ENCODE measurements at places on chromosomes 3 and 15. TPM values are rescaled to one million over a fixed set of nuclear protein-coding genes. Genes with fewer than 3 reads are reported as not detected.

Gene PATL2
- 25.5 TPM for total RNA-seq

Gene CCR9
- not detected for total RNA-seq

Gene KCNH8
- total RNA-seq = not detected

Gene EPHA3
- 0.12 TPM for total RNA-seq

Gene IL17RB
- 3.5 TPM for total RNA-seq

Gene SCAMP5
- total RNA-seq = 0.23 TPM

Gene INKA1
- 0.45 TPM for total RNA-seq

Gene SERINC4
- not detected for total RNA-seq

Gene CIDEC
- total RNA-seq = not detected

Gene MUC4
- total RNA-seq = 0.05 TPM

Gene CHL1
- not detected for total RNA-seq

Gene SLC28A2
- total RNA-seq = not detected

Gene LRRN1
- total RNA-seq = 1.9 TPM

Gene ARNT2
- not detected for total RNA-seq

Gene CLRN1
- not detected for total RNA-seq

Gene TMIE
- 2.7 TPM for total RNA-seq

Gene SSR3
- total RNA-seq = 139 TPM

Gene NEK10
- total RNA-seq = 0.53 TPM

Gene EPHB3
- total RNA-seq = 0.17 TPM

Gene CPN2
- not detected for total RNA-seq

Gene SLC28A1
- not detected for total RNA-seq

Gene ANKRD63
- total RNA-seq = 0.26 TPM

Gene NRG4
- not detected for total RNA-seq

Gene HCLS1
- total RNA-seq = 332 TPM

Gene TGM5
- not detected for total RNA-seq

Gene MITF
- total RNA-seq = not detected

Gene SLC27A2
- 5.7 TPM for total RNA-seq

Gene PCLAF
- 83.1 TPM for total RNA-seq

Gene RTP1
- total RNA-seq = not detected

Gene FOXB1
- 0.86 TPM for total RNA-seq

Gene ANKUB1
- total RNA-seq = not detected

Gene SAMD7
- not detected for total RNA-seq

Gene RBSN
- 20.9 TPM for total RNA-seq

Gene GRK7
- total RNA-seq = not detected

Gene NMD3
- 45.2 TPM for total RNA-seq

Gene PPCDC
- total RNA-seq = 16.8 TPM

Gene ROBO1
- 0.03 TPM for total RNA-seq

Gene CPEB1
- total RNA-seq = not detected

Gene C3orf85
- not detected for total RNA-seq

Gene ACAN
- not detected for total RNA-seq

Gene FRMD4B
- total RNA-seq = 10.5 TPM

Gene SERPINI2
- not detected for total RNA-seq

Gene IL5RA
- not detected for total RNA-seq

Gene RASGRP1
- total RNA-seq = 157 TPM

Gene ABHD6
- 4.0 TPM for total RNA-seq

Gene CLSTN2
- not detected for total RNA-seq

Gene CSPG4
- total RNA-seq = not detected

Gene UBA7
- total RNA-seq = 207 TPM

Gene CNTN6
- total RNA-seq = not detected

Gene SEMA3F
- total RNA-seq = not detected

Gene MKRN2OS
- total RNA-seq = not detected

Gene EXD1
- not detected for total RNA-seq

Gene IGF2BP2
- total RNA-seq = 0.24 TPM

Gene ARIH2
- total RNA-seq = 104 TPM

Gene OSBPL10
- total RNA-seq = 0.71 TPM

Gene GOLGA8T
- 0.28 TPM for total RNA-seq

Gene DPPA2
- not detected for total RNA-seq

All from activated naive CD4-positive, alpha-beta T cell treated with anti-CD3 and anti-CD28 coated beads, Interleukin-2, amount 10 ng/mL, durations not matched to agents 5 hours and 36 hours (primary cell).